BE2C (cell line): ENCODE measurements at places on chromosomes 4 and X.

GRCh38 chr4:182449186-182449929 is 206.2 kb downstream of the TENM3 start:
- no peak for DNase-seq

DNA sequence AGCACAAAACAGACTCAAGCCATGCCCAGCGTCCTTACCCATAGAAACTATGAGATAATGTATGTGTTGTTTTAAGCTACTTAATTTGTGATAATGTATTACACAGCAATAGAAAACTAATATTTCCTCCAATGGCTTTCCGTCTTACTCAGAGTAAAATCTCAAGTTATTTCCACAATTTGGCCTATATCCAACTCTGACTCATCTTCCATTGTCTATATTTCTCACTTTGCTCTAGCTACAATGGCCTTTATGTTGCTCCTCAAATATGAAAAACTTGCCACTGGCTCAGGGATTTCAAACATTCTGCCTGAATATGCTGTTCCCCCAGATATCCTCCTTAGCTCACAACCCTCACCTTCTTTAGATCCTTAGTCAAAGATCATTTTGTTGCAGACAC is 31.6 kb downstream of the IQCM start:
- no peak for DNase-seq

DNA sequence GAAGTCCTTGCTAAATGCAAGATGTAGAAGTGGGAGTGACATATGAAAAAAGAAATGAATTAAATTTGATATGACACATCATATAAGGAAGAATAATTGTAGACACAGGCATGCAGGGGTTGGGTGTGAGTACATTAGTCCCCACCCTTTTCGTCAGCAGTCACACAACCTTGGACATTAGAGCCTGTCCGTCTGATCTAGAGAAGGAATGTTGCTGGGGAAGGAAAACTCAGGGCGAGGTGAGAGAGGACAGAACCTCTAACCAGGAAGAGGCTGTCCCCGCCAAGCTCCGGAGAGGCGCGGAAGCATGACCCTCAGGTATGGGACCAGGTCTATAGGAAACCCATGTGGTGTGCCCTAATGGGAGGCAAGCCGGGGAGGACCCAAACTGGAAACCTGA is 102.1 kb downstream of the RELL1 start:
- no peak for DNase-seq

- no peak for DNase-seq
These were observed 66.1 kb upstream of the EFNB1 start for GRCh38 chrX:68762766-68763165.

- no peak for DNase-seq
These were observed 420.3 kb downstream of the FAT4 start for GRCh38 chr4:125735102-125735501.

DNA sequence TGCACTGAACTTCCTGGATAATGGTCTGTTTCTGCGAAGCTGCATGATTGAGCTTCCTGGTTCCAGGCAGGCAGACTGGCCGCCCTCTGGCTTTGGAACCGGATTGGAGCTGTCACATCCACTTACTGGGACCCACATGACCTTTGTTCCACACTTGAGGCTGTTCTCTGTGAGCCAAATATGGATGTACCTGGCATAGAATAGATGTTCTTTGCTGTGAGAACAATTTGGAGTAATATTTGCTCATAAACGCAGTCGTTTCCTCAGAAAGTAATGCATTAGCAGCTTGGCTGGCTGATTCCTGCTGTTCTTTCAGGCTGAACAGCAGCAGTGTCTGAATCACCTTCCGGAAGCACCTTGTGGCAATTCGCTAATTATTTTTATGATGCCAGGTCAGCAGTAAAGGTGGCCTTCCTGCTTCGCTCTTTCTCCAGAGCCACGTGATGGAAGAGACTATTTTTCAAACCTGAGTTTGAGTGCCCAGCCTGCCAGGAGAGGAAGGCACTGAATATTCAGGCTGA is 78.1 kb upstream of the BOD1L1 start:
- DNase-seq: no peak

GRCh38 chr4:95499291-95499696 is 49.5 kb downstream of the UNC5C start:
- DNase-seq: no peak

DNA sequence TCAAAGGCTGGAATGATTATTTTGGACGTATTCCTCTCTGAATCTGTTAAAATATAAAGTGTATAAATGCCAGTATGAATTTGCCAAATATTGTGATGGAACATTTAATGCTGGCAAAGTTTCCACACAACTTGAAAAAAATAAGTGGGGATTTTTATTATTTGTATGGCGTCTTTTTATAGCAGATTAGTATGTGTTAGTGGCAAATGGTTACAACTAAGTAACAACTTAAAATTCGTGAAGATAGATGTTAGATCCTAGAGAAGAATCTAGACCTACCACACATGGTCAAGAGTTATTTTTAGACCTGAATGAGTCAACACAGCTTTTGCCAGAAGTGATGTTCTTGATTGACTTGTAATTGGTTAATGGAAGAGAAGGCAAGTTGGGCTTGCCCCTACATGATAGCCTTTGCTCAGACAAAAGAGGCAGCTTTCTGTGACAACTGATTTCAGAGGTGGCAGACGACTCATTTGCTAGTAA is 4.8 kb downstream of the CPE start:
- no peak for DNase-seq

GRCh38 chr4:129747756-129748155 is 651.8 kb downstream of the C4orf33 start:
- DNase-seq: no peak

- no peak for DNase-seq
These were observed 15.8 kb upstream of the MAGEA4 start for GRCh38 chrX:151896734-151897474.

DNA sequence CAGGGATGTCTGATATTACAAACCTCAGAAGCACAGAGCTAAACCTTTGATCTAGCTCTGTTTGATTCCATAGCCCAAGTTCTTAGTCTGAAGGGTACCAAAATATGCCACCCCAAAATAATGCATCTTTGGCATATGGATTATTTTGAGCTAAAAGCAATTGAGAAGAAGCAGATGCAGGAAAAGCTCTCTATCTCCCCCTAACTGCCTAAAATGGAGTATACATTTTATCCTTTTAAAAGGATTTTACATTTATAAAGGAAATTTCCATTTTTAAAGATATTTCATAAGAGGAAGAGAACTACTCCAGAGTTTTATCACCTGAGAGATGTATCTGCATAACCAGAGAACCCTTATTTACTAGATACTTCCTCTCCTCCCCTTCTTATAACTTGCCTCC is 158.7 kb downstream of the ZNF674 start:
- DNase-seq: no peak

- DNase-seq: peak; percentile 70
These were observed 5.8 kb downstream of the AFAP1 start for GRCh38 chr4:7933651-7934510.

- DNase-seq: peak; percentile 17
These were observed 112.5 kb downstream of the LDB2 start for GRCh38 chr4:16785793-16786527.

DNA sequence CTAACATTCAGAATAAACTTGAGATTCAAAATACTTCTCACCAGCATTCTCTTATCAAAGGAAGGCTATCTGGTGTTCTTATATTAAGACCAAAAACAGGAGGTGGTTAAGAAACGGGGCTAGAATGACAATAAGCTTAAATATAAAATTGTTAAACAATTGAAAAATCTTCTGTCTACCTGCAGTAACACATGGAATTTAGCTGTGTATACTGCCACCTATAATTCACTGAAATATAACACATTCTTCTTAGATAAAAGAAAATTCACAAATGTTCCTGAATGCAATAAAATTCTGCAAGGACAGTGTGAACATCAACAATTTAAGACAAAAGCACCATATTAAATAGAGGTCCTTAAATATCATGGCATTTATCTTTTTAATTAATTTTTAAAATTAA is 11.5 kb upstream of the PCDH10 start:
- no peak for DNase-seq

DNA sequence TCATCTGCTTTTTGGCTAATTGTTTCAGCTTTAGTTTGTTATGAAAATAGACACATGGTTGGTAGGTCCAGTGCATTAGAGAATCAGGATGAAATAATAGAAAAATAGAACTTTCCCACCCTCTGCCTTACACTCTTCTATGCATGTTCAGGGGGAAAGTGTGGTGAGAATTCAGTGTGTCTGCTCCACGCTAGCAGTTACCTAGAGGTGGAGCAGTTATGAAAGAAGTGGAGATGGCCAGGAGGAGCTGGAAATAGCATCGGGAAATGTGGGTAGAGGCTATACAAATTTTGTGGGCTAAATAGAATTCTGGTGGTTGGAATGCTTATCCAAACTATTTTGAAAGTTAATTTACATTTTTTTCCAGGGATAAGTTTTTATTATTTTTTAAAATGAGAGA is 91.4 kb upstream of the MAD2L1 start:
- no peak for DNase-seq

GRCh38 chr4:76200771-76201231 is 12.8 kb downstream of the SCARB2 start:
- no peak for DNase-seq

GRCh38 chr4:107755841-107756356 is 35.9 kb upstream of the PAPSS1 start:
- DNase-seq: no peak

DNA sequence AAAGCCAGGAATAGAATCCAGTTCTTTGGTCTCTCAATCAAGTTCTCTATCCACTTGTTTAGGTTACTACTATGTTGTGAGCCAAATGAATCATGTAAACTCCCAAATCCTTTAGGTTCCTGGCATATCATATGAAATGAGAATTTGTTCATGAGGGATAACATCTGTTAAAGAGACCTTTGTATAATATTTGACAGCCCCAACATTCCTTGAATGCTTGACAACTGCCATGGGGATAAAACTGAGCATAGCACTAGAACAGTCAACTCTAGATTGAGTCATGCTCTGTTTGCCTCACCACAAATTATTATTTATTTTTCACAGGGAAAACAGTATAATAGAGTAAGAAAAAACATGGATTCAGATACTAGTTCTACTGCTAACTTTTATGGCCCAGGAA is 93.3 kb downstream of the NAA11 start:
- DNase-seq: no peak

GRCh38 chr4:1227816-1228215 is 21.1 kb downstream of the CTBP1 start:
- no peak for DNase-seq

GRCh38 chrX:130085551-130086446 is 24.5 kb downstream of the ELF4 start:
- no peak for DNase-seq

DNA sequence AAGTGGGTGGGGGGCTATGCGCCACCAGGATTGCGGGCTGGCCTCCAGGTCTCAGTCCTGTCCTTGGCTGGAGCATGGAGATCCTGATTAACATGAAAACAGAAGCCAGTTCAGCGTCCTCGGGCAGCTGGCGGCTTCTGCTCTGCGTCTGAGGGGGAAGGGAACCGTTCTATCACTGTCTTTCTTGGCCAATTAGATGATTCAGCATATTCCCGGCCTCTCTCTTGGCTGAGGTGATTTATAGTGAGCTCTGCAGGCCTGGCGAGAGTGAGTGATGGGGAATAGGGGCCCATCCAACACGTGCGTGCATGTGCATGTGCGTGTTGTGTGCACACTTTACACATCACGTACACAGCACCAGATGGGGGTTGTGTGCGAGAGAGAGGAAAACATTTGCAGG is 145.8 kb upstream of the ATP6AP2 start:
- DNase-seq: peak; percentile 81

DNA sequence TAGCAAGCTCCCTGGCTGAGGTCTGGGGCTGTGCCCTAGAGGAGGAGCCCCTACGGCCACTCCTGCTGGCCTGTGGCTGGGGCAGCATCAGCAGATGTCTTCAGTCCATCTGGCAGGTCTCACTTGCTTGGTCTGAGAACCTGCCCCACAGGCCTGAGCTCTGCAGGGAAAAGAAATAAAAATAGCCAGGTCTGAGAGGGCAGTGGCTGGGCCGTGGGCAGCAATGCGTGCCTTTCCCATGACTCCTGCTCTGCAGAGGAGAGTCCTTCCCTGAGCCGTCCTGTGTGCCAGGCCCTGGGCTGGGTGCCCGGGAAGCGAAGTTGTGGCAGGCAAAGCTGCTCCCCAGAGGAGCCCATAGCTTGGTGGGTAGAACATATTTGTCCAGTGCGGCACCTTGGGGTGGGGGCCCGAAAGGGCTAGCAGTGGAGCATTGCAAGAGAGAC is 11.3 kb upstream of the KIAA0232 start:
- no peak for DNase-seq

DNA sequence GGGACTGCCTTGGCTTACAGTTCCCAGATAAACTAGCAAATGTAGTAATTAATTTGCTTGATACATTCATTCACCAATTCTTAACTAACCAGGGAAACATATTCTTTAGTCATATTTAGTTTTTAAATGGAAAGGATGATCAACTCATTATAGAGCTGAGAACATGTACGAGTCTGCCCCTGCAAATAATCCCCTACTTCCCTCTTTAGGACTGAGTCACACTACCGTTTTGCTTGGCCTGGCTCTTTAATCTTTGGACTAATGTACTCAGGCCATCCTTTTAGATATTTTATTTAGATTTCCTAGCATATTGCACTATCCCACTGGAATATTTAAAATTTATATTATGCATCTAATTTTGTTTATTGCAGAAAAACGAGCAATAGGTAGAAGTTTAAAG is 105.5 kb upstream of the LCORL start:
- no peak for DNase-seq

DNA sequence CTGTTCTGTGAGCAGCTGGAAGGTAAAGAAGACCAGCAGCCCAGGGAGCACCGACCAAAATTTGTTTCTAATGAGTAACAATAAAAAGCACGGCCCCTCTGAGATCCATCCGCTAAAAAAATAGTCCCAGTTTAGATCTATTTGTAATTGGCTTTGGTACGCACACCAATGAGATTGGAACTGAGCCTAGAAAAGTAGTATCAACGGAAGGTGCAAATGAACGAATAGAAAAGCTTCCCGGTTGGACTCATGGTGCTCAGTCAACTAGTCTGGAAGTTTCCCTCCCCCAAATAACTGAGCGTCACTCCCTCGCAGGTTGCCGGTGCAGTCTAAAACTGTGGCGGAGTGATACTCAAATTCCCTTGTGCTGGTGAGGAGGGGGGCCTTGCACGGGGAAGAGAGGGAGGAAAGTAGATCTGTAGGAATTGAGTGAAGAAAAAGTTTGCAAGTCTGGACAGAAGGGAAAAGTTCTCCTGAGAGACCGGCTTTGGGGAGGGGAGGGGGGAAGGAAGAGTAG is at the start of gene COL4A5:
COL4A5 (plus strand) TSS at position 413 of the 517 bp plus-strand sequence. CDS start 288 bp downstream, outside the sequence.
- no peak for DNase-seq
